ENCODE measurements at places on chromosomes 6 and 20.

DNA sequence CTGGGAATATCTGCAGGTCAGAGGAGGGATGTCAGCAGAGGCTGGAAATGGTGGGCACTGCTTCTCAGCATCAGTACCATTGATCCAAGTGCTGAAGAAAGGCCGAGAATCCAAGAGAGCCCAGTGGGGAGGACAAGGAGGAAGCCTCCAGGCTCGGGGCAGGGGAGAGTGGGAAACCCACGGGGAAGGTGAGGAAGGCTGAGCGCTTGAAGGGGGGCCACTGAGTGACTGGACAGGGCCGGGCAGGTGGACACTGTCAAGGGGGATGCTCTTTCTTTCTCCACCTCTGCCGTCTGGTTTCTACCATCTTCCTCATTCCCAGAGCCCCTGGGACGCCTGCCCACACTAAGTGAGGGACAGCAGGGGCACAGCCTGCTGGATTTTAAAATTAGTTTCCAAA lies 335.0 kb downstream of the CDH4 start:
- DNase-seq: no peak

- no peak for DNase-seq
Measured at GRCh38 chr20:5211803-5212714, 85.3 kb downstream of the CDS2 start.

- DNase-seq: no peak
Measured at GRCh38 chr20:33443006-33443511, 504 bp downstream of the SNTA1 start.

DNA sequence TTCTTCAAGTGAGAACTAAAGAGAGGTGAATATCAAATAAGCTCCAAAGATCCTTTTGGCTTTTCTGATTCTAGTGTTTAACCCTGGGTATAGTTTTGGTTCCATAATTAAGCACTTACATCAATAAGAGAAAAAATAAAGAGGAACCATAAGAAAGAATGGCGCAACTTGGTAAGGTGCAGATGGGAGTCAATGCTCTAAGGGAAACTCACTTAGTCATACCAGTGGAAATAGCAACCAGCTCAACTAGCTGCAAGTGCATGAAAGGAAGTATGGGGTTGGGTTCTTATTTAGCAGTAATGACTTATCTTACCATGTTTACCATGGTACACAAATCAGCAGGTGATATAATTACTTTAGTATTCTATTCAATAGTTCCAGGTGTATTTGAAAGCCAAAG lies 296.5 kb upstream of the RUNX2 start:
- no peak for DNase-seq

DNA sequence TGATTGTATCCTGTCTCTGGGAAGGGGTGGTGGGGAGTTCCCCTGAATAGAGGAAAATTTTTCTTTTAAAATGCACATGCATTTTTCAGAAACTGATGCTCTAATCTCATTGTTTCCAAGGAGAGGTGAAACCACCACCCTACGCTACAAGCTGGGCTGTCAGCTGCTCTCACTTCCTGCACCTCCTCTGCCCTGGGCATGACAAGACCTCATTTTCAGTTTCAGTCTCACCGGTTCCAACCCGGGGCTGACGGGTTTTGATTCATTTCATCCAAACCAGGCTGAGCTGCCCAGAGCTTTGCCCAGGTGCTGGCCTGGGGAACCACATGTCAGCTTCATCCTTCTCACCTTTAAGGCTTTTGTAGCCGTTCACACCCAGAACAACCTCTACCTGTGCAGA lies 99.7 kb downstream of the EYA2 start:
- no peak for DNase-seq

GRCh38 chr6:84062519-84063154 lies 29.1 kb downstream of the MRAP2 start:
- no peak for DNase-seq
